Prostate gland (tissue), 2 donors: ENCODE measurements at places on chromosomes 16 and 17. TPM values are rescaled to one million over a fixed set of nuclear protein-coding genes. Genes with fewer than 3 reads are reported as not detected.

DNA sequence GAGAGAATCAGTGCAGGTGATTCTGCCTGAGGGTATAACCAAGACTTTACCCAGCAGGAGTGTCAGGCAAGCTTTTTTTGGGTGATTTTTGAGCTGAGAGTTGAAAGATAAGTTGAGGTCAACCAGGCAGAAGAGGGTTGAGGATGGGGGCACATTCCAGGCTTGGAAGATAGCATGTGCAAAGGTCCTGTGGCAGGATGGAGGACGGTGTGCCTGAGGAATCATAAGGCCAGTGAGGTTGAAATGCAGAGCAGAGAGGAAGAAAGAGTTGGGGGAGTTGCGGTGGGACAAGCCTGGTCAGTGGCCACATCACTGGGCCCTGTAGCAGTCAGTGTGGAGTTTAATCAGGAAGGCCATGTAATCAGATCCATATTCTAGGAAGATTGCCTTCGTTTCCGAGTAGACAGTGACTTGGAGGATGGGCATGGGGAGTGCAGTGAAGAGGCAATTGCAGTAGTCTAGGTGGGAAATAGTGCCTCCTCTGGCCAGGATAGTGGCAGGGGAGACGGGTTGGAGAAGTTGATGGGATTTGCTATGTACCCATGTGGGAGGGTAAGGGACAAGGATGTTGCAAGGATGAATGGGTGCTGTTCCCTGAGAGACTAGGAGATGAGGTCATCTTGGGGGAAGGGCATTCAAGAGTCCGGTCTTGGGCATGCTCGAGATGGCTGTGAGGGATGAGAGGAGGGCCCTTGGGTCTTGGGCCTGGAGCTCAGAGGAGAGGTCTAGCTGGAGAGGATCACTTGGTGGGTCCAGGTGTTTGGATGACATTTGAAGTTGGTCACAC, 3.9 kb downstream of the PLEKHG4 start:
- no peak overlapping the region for H3K4me3 ChIP-seq
- H3K4me1 ChIP-seq, result peaks cover 4% of the 10 kb centered on the region
- H3K27ac ChIP-seq, result no peak overlapping the region
- no peak for DNase-seq
- H3K27me3 ChIP-seq, result no peaks in the 10 kb centered on the region
- no peaks in the 10 kb centered on the region for H3K36me3 ChIP-seq

DNA sequence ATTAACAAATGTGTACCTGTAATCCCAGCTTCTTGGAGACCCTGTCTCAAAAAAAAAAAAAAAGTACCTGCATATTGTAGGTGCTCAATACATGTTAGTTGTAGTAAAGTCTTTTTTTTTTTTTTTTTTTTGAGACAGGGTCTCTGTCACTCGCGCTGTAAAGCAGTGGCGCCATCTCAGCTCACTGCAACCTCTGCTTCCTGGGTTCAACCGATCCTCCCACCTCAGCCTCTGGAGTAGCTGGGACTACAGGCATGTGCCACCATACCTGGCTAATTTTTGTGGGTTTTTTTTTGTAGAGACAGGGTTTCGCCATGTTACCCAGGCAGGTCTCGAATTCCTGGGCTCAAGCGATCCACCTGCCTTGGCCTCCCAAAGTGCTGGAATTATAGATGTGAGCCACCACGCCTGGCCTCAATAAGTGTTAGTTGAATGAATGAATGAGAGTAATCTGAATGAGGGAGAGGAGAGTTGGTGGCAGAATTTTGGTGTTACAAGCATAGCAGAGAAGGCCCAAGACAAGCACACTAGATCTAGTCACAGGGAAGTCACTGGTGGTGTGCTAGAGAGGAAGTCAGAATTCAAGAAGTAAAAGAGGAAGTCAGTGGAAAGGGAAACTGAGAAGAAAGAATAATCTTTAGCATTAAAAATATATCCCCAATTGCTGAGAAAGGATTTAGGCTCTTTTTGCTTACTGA, 9.4 kb upstream of the MYL4 start:
- no peaks in the 10 kb centered on the region for H3K4me1 ChIP-seq
- no peak for DNase-seq
- H3K27ac ChIP-seq, result no peak overlapping the region
- no peak overlapping the region for H3K4me3 ChIP-seq
- no peaks in the 10 kb centered on the region for H3K36me3 ChIP-seq

- no peaks in the 10 kb centered on the region for H3K27me3 ChIP-seq
- no peak for DNase-seq
- no peak overlapping the region for H3K4me3 ChIP-seq
- peaks cover 6% of the 10 kb centered on the region for H3K36me3 ChIP-seq
- H3K27ac ChIP-seq, result no peak overlapping the region
- H3K4me1 ChIP-seq, result no peaks in the 10 kb centered on the region
These were observed 23.4 kb downstream of the RBL2 start for GRCh38 chr16:53457670-53458069.

DNA sequence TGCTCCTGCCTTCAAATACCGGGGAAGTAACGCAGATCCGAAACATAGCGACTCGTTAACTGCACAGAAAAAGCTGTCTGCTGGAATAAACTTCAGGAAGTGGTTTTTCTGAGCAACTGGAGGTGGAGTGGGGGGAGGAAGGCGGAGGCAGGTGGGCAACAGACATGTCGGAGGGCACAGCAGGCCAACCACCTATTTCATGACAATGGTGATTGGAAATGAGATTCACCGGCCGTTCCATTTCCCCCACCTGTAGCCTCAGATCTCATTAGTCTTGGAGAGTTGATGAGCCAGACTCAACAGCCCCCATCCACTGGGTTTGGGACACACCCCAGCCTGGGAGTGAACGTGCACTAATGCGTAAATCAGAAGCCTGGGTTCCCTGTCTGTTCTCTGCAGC, 7.7 kb upstream of the PECAM1 start:
- H3K36me3 ChIP-seq, result no peaks in the 10 kb centered on the region
- H3K27ac ChIP-seq, result no peak overlapping the region
- H3K4me3 ChIP-seq, result no peak overlapping the region
- DNase-seq, result no peak
- no peaks in the 10 kb centered on the region for H3K4me1 ChIP-seq

DNA sequence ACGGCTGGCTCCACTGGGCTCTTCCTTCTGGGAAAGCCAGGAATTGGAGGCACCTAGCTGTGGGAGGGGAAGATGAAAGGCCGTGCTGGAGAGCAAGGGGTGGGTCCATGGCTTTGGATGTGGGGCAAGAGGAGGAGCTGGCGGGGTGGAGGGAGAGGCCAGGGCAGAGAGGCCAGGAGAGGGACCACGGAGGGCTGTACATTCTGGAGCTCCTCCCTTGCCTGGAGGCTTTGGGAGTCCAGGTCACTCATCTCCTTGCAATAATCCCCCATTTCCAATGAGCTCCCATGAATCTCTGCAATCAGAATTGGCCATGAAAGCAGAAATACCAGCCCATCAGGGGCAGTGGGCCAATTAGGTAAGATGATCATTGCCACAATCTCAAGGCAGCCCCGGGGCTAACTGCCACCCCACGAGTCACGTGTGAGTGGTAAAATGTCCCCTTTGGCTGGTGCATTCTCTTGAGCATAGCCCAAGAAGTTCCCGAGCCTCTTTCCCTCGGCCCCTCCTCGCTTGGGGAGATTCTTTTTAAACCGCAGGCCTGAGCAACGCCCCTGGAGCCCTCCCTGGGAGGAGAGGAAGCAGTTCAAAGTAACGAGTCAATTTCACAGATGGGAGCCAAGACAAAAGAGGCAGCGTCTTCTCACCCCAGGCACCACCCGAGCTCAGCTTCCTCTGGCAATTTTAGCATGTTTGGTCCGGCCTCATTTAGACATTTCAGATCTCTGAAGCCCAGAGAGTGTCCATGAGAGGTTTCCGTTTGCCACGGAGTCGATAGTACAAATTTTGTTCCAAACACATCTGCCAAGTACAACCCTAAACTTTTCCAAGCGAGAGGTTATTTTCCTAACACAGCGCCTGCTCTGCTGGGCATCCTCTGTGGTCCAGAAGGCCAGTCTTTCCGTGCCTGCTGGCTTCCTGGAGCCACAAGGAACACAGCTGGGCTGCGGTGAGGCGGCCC, 13.4 kb downstream of the RTN4RL1 start:
- H3K36me3 ChIP-seq, result no peaks in the 10 kb centered on the region
- H3K27ac ChIP-seq, result peak overlapping the region; percentile 66
- H3K4me1 ChIP-seq, result peaks cover 3% of the 10 kb centered on the region
- H3K4me3 ChIP-seq, result no peak overlapping the region
- H3K27me3 ChIP-seq, result no peaks in the 10 kb centered on the region
- peak; percentile 89 for DNase-seq

GRCh38 chr16:73996624-73997339, 299.8 kb upstream of the PSMD7 start:
- no peaks in the 10 kb centered on the region for H3K27me3 ChIP-seq
- DNase-seq, result no peak
- no peaks in the 10 kb centered on the region for H3K36me3 ChIP-seq
- H3K4me3 ChIP-seq, result no peak overlapping the region

GRCh38 chr17:45230410-45230786, 8.7 kb downstream of the FMNL1 start:
- DNase-seq, result no peak
- H3K4me1 ChIP-seq, result no peaks in the 10 kb centered on the region
- H3K27me3 ChIP-seq, result no peaks in the 10 kb centered on the region
- no peak overlapping the region for H3K27ac ChIP-seq
- no peaks in the 10 kb centered on the region for H3K36me3 ChIP-seq

DNA sequence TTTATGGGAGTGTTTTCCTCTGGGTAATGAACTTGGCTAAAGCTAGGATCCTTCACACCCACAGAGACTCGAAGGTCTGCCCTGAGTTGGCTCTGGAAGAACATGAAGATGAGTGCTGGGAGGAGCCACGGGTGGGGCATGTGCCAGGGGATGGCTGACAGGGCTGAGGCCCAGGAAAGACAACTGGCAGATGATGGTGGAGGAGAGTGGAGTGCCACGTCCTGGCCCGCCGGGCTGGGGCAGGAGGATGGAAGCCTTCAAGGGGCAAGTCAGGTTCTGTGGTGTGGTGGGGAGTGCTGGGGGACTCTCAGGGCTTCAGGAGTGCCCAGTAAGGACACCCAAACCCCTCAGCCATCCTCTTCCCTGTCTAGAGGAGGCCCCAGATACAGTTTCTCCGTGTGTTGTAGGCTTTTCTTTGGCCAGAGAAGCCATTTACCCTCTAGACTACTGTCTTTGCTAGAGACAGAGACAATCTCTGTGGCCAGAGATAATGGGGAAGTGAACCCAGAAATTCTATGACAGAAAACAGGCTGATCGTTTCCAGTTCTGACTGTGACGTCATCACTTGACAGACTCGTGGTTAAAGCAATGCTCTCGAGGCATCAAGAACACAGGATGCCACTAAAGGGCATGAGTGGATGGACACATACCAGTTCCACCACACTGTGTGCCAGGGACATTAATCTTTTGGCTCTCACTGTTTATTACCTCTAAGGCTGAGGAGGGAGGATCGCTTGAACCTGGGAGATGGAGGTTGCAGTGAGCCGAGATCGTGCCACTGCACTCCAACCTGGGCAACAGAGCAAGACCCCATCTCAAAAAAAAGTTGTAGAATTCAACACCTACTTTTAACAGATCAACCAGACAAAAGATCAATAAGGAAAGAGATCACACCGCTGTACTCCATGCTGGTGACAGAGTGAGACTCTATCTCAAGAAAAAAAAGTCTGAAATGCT, 18.6 kb upstream of the SLC5A10 start:
- no peak overlapping the region for H3K27ac ChIP-seq
- no peaks in the 10 kb centered on the region for H3K36me3 ChIP-seq
- H3K27me3 ChIP-seq, result no peaks in the 10 kb centered on the region
- no peaks in the 10 kb centered on the region for H3K4me1 ChIP-seq

DNA sequence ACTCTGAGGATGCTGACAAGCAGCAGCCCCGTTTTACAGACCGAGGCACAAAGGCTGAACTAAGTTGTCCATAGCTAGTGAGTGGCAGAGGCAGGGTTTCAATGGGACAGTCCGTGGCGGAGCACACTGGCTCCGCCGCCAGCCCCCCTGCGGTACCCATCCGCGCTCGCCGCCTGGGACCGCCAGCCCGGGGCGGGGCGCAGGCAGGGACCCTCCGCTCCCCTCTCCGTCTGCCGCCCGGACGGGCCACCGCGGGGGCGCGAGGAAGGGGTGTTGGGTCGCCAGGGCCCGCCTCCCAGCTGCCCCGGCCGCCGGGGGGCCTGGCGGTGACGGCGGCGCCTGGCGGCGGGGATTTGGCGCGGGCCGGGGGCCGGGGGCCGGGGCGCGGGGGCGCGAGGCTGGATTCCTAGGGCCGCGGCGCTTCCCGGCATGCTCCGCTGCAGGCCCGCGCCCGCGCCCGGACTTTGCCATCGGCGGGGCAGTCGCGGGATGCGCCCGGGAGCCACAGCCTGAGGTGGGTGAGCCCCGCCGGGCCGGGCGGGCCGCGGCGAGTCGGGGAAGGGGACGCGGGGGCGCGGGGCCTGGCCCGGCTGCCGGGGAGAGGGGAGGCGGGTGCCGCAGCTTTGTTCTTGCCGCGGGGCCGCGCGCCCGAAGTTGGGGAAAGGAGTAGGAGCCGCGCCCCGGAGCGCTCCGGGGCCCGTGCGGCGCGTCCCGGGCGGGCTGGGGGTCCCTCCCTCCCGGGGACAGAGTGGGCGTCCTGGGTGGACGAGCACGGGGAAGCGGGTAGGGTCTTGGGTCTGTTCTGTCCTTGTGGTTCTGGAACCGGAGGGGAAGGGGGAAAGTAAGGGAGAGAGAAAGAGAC, at the start of gene TMEM98:
Gene TMEM98, plus strand, starts transcription at position 430 of the 862 bp plus-strand sequence. CDS start 3,376 bp downstream, outside the sequence.
- H3K36me3 ChIP-seq, result no peaks in the 10 kb centered on the region
- peak within 1 kb of the TSS; percentile 91 for H3K27ac ChIP-seq

- H3K27ac ChIP-seq, result peak overlapping the region; percentile 44
- no peaks in the 10 kb centered on the region for H3K27me3 ChIP-seq
- no peaks in the 10 kb centered on the region for H3K36me3 ChIP-seq
- peaks cover 12% of the 10 kb centered on the region for H3K4me1 ChIP-seq
- no peak for DNase-seq
These were observed 13.9 kb downstream of the MPRIP start for GRCh38 chr17:17056156-17056539.

GRCh38 chr17:76196675-76197074, 43.6 kb downstream of the RNF157 start:
- H3K27ac ChIP-seq, result peak overlapping the region; percentile 78
- H3K27me3 ChIP-seq, result no peaks in the 10 kb centered on the region
- no peaks in the 10 kb centered on the region for H3K36me3 ChIP-seq
- peaks cover 15% of the 10 kb centered on the region for H3K4me1 ChIP-seq
- peak; percentile 88 for DNase-seq

GRCh38 chr16:54289945-54290832, 3.6 kb upstream of the IRX3 start:
- no peaks in the 10 kb centered on the region for H3K27me3 ChIP-seq
- H3K27ac ChIP-seq, result no peak overlapping the region
- no peak overlapping the region for H3K4me3 ChIP-seq

Gene GCGR
- 0.97 TPM for total RNA-seq

Gene CDH11
- total RNA-seq, result 24.2 TPM

Gene IGF2BP1
- 10.9 TPM for total RNA-seq

Gene IRF8
- total RNA-seq, result 21.2 TPM

Gene PRSS27
- total RNA-seq, result 1.9 TPM

Gene RAB26
- total RNA-seq, result 5.1 TPM

Gene SECTM1
- 9.0 TPM for total RNA-seq

Gene MT4
- total RNA-seq, result not detected
